ENCODE measurements at places on chromosomes 5 and 9.

GRCh38 chr5:96562614-96563013, 99.6 kb upstream of the CAST start:
- no peak for DNase-seq

- DNase-seq = no peak
Observed at GRCh38 chr9:37917801-37918664, 14.1 kb upstream of the SLC25A51 start.

GRCh38 chr9:137975936-137976565, 98.5 kb downstream of the CACNA1B start:
- no peak for DNase-seq

DNA sequence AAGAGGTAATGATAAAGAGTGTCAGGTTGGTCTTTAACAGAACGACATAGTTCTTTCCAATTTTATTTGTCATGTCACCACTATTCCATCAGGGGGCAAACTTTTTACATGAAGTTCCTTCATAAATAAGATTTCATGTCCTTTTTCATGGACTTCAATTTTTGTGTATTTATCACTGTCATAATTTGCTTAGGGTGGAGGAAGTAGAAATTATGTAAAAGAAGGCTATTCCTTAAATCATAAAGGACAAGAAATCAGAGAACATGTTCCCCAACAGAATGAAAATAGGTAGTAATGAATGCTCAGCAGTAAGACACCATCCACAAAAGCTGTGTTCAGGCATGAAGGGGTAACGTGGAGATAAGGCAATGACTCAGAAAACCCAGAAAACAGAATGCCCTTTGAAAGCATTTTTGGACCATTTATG, 72.7 kb downstream of the ZFAND5 start:
- DNase-seq = peak; percentile 59

DNA sequence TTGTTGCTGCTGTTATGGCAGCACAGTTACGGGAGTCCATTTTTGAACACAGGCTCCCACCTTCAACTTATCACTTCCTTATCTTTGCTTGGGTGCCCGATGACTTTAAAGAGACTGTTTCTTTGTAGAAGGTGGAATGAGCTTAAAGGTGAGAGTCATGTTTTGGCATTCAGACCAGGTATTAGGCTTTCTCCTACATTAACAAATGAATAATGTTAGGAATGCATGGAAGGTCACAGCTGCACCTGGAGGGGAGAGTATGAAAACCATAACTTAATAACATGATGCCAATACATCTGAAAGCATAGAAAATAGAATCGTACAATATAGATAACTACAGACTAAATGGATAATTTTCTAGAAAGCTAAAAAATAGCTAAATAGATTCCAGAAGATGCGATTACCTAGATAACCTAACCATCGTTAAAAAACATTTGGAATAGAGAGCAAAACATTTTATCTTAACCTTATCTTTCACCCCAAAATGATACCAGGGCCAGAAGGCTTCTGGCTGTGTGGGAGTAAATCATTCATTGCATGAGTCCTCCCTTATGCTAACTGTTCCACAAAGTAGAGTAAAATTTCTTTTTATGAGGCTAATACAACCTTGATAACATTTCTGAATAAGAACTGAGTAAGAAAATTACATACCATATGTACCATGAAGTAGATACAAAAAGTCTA, 126.2 kb upstream of the ADCY2 start:
- DNase-seq = no peak
